ENCODE measurements at places on chromosomes 3 and 15.

DNA sequence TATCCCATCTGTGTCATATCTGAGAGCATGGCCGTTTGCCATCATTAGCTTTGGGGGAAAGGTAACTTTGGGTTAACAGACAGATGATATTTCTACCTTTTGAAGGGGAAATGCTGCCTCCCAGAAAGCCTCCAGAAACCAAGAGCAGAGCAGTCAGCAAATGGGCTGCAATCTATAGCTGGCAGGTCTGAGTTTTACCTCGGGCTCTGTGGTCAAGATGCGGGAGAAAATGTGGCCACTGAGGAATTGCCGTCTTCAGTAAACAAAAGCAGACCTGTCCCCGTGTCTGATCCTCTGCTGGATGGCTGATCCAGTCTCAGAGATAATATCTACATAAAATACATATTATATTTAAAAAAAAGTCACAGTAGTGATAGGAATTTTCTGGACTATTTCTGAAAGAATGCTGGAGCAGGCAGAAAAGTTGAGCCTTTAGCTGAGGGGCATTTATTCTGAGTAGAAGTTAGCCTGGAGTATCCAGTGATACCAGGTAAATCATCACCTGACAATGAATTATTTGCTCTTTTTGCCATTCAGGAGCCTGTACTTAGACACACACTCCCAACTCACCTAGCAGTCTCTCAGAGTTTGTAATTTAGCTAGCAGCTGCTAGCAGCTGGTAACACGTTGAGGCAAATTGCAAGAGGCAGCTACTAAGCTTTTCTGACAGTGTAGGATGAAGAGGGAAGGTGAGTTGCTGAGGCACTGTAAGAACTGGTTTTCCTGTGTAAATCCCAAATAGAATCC lies 285.3 kb upstream of the RARB start:
- no peak for DNase-seq

GRCh38 chr3:16173283-16174025 lies 1.0 kb upstream of the GALNT15 start:
- no peak for DNase-seq

DNA sequence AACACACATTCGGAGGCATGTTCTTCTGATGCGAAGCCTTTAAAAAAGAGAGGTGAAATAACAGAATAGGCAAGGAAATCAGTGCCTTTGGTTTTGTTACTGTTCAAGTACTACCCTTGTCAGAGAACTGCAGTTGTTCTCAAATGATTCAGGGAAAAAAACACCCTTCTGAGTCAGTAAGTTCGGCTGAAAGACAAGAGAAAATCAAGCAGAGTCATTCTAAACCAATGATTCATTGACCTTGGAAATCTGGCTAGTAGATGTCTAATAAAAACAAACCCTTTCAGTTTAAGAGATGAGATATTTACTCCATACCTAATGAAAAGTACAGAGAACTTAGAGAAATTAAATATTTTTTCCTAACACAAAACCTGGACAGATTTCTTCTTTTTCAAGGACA lies 72.7 kb upstream of the ABI3BP start:
- DNase-seq = no peak

DNA sequence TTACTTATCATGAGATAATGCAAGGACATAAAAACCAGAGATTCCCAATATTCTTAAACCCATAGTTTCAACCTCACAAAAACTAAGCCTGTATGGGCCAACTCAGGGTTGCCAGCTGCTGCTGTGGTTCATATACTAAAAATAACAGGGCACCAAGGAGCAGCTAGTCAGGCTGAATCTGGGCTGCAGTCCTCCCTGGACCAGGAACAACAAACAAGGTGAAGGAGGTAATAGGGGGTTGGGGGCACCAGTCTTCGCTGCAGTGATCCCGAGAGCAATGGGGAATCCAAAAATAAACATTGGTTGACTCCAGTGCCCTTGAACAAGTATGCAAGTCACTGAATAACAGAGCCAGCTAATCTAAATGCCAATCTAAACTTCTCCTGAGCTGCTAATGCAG lies 108.9 kb downstream of the MECOM start:
- DNase-seq = no peak

GRCh38 chr15:25169318-25169717 lies 214.5 kb downstream of the SNRPN start:
- no peak for DNase-seq

GRCh38 chr15:43150191-43150929 lies 17.0 kb downstream of the TMEM62 start:
- DNase-seq = no peak

- DNase-seq = no peak
These were observed 8.4 kb downstream of the GOLM2 start for GRCh38 chr15:44296625-44297524.

Measured in T-helper 2 cell treated with Interferon-gamma antibody and Interleukin-4, amounts not matched to agents 5 μg/mL and 100 μg/mL, for 36 hours (primary cell).